Cerebellar cortex (tissue), 1 donor: ENCODE measurements at places on chromosomes 11 and 22.

DNA sequence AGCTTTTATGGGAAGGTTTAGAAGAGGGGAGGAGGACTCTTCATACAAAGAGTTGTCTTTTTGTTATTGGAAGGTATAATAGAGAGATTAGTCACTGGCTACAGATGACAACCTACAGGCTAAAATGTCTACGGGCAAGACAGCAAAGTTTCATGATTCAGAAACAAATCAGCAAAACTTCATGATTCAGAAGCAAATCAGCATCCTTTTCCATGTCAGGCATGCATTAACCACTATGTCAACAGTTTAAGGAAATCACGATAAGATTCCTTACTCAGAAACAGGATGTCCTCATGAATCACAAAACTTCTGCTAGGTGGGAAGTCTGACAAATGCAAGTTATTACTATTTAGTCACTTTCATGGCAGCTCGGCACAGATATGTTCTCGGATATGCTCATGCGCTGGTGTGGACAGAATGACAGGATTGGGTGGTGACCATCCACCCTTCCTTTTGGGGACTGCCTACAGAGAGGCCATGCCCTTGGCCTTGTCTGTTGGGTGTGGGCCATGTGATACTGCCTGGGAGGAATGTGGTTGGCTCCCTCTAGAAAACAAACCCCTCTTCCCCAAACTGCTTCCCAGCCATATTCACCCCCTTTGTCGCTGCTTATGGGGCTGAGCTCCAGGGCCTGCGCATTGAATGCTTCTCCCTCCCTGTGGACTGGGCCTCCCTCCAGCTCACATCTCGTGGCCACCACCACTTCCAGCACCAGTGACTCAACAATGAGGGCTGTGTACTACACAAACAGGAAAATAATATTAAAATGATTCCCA, 10.1 kb downstream of the C11orf91 start:
- DNase-seq, result no peak

GRCh38 chr11:112514011-112514740, 253.5 kb upstream of the PLET1 start:
- no peak for DNase-seq

- DNase-seq, result peak; percentile 65
Measured at GRCh38 chr11:46916286-46917108, 1.9 kb downstream of the LRP4 start.

DNA sequence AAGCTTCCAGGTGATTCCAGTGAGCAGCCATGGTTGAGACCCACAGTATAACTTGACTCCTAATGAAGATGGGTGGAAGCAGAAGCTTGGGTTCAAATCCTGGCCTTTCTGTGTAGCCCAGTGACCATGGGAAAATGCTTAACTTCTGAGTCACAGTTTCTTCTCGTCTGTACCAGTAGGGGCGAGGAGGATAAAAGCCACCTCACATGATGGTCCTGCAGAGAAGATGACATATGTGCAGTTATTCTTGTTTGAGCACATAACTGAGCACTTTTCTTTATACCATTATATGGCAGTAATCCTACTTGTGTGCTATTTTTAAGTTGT, 4.9 kb downstream of the TMEM109 start:
- DNase-seq, result no peak

DNA sequence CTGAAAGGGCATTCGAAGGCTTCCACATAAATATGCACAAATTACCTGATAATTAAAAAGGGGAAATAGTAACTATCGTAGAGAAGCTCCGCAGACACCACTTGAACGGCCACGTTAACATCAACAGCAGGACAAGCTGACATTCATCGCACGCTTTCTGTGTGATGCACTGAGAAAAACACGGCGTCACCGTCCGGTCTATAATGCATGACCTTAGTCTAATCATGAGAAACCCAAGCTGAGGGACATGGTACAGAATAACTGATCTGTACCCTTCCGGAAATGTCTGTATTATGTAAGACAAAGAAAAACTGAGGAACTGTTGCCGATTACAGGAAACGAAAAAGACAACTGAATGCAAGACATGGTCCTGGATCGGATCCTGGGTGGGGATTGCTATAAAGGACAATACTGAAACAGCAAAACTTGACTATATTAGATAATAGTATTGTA, 678 bp upstream of the RANGAP1 start:
- no peak for DNase-seq

GRCh38 chr11:6027501-6027900, 3.1 kb downstream of the OR56A1 start:
- no peak for DNase-seq

- peak; percentile 9 for DNase-seq
Measured at GRCh38 chr11:118660681-118661424, 18.6 kb downstream of the TREH start.

DNA sequence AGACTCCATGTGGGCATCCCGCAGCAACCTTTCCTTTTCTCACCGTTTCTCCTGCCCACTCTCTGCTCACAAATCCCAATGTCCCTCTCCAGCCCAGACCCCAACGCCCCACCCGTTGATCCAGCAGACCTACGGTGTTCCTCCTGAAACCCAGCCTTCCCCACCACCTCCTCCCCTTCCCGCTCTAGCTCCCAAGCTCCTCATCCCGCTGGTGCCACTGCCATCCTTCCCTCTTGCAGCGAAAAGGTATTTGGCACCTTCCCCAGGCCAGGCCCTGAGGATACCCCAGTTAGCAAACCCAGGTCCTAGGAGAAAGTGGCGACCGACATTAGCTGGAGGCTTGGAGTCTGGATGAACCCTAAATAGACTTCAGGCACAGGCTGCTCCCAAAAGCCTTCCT, 84.0 kb upstream of the RTL6 start:
- no peak for DNase-seq
